Fibroblast of lung (primary cell): ENCODE measurements at places on chromosomes 11 and 22.
A peak's percentile ranks its signal among the peaks of the same experiment; 100 is the strongest.

DNA sequence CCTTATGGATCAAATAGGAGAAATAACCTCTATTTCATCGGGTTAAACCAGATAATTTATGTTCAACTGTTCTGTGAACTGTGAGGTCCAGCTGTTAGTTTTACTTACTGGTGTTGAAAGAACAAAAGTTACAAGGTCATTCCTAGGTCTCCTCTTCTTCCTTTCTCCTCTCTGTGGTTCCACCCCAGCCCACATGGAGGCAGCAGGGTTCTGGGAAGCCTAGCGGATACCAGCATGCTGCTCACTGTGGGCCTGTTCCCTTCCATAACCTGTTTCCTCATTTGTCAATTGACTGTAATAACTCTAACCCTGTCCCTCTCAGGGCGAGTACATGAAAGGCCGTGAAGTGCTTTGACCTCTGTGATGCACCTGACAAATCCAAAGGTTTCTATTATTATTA, 27.8 kb downstream of the RELT start:
- peak; percentile 44 for DNase-seq

DNA sequence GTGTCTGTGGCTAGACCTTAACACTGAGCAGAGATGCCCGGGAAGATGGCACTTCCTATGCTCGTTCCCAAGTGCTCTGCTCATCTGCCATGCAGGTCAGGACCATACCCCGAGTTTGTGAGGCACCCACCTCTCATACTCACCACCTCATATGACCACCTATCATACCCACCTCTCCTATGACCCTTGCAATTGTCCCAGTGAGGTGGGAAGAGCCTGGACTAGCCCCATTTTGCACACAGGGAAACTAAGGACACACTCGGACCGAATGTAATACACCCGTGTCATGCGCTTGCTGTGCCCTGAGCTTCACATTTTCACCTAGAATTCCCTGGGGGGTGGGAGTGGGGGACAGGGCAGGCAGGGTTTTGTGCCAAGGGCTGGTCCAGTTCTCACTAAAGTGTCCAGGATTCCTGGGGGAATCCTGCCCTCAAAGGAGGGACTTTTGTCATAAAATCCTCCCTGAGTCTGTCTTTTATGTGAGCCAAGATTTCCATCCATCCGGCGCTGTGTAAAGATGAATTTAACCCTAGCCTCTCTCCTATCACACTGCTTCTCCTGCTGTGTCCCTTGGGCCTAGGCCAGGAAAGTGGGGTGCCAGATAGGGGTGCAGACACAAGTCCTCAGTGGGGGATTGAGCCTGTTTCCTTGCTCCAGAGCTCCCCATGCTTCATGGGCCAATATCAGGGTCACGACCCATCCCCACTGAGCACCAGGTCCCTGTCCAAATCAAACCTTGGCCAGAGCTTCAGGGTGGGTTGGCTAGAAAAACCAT, 20.0 kb downstream of the TPBGL start:
- DNase-seq = no peak

DNA sequence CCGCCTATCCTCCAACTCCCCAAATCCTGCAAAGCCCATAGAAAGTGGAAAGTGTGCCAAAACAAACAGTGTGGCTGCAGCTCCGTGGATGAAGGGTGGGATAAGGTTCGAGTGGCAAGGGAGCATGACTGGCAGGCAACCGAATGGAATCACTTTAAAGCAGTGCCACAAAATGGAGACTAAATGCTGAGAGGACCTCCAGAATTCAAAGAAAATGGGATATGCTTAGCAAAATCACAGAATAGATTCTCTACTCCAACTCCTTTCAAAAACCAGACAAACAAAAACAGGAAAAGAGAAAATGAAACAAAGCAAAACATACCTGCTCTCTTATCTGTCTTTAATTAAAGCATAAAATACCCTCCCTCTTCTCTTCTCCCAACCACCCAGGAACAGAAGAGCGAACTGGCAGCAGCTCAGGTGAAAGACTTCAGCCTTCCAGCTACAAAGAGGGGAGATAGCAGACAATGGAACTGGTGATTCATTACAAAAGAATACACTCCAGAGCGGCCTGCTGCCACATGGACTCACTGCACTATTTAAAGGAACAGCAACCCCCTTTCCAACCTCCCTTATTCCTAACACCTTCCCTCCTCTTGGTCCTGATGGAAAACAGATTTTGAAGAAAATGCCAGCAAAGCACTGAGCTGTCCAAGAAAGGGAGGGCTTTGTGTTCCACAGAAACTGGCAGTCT, 118.5 kb downstream of the APOL5 start:
- peak; percentile 89 for DNase-seq

DNA sequence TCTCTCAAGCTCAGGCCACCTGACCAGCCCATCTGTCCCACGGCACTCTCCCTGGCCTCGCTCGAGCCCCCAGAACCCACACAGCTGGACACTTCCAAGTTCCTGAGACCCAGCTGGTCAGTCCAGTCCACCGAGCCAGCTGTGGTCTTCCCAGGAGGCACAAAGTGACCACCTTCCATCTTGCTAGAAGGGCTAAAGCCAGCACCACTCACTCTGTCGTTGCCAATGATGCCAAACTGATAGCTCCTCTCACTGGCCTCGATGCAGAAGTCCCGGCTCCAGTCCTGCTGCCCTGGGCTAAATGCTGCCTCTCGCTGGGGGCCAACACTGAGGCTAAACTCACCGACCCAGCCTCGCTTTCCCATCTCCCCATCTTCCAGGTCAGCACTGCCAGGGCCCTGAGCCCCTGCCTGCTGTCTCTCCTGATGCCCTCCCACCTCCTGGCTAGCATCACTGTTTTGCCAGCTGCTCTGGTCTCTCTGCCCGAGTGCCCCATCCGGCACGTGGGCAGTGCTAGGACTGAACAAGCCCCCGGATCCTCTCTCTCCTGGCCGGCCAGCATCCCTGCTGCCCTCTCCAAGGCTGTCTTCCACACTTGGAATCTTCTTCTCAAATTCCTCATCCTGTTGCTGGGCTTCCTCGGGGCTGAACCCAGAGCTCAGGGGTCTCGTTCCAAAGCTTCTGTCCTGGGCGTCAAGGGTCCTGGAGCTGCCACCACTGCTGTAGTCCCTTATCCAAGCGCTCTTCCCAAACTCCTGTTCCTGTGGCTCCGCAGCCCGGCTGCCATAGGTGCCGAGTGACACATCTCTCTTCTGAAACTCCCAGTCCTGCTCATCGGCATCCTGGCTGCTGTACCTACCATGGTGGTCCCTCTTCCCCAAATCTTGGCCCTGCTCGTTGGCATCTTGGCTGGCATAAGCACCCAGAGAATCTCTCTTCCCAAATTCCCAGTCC, 15.4 kb downstream of the TNKS1BP1 start:
- DNase-seq = no peak

- no peak for DNase-seq
These were observed 4.7 kb downstream of the OR1S2 start for GRCh38 chr11:58199271-58199670.

GRCh38 chr11:121464352-121464946, 11.7 kb upstream of the SORL1-AS1 start:
- DNase-seq = peak; percentile 85

DNA sequence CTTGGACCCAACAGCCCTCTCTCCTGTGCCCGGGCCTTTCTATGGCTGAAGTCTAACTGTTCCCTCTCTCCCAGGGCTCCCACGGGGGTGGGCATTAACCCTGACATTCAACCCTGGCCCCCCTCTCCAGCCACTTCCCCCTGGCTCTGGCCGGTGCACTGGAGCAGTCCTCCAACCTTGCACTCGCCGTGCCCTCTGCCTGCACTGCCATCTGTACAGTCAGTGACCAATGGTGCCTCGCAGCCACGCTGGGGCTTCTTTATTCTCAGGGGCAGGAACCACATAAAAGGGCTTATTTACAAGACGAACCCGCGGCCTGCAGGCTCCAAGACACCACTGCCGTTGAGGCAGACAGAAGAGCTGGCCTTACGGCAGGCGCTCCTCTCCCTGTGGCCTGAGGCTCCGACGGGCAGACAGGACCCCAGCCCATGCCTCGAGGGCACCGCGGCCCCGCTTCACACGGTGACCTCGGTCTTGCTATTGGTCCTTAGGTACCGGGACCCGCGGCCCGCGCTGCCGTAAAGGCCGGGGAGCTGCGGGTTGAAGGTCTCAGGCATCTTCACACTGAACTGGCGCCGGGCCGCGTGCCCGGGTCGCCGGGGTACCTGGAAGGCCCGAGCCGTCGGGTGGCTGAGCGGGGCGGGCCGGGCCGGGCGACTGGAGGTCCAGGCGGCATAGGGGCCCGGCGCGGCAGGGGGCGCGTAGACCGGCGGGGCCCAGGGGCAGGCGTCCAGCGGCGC, 5.4 kb downstream of the SHISA8 start:
- no peak for DNase-seq

- no peak for DNase-seq
These were observed 5.2 kb downstream of the PITPNM1 start for GRCh38 chr11:67499808-67500483.

GRCh38 chr22:45709866-45710265, 38.2 kb downstream of the ATXN10 start:
- DNase-seq = peak; percentile 28

DNA sequence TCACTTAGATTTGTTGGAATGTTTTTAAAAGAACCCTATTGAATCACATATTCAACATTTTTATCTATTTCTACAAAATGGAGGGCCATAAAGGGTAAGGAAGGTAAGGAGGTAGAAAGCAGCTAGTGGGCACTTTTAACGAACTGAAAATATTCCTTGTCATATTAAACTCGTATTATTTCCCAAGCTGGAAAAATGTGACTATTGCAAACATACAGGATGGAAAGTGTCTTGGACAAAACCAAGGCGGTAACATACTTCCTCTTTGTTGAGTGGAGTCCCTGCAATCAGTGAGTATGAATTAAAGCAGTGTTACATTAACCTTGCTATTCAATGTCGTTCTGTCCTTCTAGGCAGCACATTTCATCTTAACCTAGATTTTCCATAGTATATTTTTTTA, 165.6 kb downstream of the RCN1 start:
- DNase-seq = no peak

GRCh38 chr11:69131121-69131566, 24.6 kb upstream of the SMIM38 start:
- DNase-seq = no peak

- peak; percentile 39 for DNase-seq
These were observed at the start of gene LARGE1 for GRCh38 chr22:33920197-33920540. LARGE1 (minus strand) TSS chr22:33920476.

GRCh38 chr11:73154178-73154577, 12.1 kb upstream of the FCHSD2 start:
- DNase-seq = no peak

- DNase-seq = peak; percentile 25
These were observed 51.1 kb downstream of the LIF start for GRCh38 chr22:30195245-30196140.

- peak; percentile 31 for DNase-seq
These were observed 105.4 kb downstream of the MIAT start for GRCh38 chr22:26762503-26763472.

DNA sequence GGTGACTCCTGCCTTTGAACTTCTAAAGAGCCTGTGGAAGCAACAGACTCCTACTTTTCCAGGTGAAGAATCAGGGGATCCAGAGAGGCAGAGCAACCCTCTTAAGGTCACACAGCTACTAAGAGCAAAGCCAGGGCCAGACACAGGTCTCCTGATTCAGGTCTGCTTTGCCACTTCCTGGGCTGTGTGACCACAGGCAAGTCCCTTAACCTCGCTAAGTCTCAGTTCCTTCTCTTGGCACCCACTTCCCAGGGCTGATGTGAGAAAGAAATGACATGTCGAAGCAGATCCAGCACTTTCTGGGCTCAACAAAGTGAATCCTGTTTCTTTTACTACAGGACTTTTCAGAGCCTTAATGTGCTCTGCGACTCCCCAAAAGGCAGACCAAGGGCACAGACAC, 30.2 kb downstream of the UQCR10 start:
- no peak for DNase-seq

DNA sequence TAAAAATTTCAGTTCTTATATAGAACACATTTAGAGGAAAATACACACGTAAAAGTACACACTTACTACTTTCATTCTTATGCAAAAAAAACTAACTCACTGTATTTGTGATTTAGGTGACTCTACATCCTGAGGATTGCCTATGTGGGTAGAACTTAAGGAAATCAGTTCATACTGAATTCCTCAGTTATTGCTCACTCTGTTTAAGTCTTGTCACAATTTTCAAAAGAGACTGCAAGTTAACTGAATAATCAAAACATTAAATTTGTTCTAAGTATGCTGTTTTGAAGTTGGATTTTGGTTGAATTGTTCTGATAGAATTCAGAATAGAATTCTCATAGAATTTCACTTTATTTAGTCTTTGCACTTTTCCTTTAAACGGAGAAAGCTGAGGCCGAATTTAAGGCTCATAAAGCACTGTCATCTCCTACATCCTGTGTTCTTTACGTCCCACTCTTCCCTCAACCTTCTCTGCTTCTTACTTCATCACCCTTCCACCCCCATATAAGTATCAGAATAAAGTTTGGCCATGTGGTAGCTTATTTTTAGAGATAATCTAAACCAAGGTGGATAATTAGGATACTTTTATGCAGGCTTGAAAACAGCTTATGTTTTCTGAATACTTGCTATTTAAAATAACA, 59.8 kb downstream of the APOL5 start:
- DNase-seq = peak; percentile 78

DNA sequence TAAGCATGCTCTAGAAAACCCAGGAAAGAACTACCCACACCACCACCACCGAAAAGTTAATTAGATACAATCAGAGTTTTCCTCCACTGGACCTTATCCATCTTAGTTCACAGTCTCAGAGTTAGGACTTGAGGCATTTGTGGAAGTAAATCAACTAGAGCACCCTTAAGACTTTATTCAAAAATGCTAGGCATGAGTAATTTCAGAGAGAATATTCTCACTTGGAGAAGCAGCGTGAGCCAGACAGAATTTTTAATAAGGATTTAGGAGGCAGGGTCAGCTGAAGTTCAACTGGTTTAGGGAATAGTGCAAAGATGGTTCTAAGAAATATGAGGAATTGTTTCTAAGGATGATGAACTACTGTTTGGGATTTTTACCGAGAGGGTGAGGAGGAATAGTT, 1.2 kb upstream of the OLFML1 start:
- DNase-seq = no peak

DNA sequence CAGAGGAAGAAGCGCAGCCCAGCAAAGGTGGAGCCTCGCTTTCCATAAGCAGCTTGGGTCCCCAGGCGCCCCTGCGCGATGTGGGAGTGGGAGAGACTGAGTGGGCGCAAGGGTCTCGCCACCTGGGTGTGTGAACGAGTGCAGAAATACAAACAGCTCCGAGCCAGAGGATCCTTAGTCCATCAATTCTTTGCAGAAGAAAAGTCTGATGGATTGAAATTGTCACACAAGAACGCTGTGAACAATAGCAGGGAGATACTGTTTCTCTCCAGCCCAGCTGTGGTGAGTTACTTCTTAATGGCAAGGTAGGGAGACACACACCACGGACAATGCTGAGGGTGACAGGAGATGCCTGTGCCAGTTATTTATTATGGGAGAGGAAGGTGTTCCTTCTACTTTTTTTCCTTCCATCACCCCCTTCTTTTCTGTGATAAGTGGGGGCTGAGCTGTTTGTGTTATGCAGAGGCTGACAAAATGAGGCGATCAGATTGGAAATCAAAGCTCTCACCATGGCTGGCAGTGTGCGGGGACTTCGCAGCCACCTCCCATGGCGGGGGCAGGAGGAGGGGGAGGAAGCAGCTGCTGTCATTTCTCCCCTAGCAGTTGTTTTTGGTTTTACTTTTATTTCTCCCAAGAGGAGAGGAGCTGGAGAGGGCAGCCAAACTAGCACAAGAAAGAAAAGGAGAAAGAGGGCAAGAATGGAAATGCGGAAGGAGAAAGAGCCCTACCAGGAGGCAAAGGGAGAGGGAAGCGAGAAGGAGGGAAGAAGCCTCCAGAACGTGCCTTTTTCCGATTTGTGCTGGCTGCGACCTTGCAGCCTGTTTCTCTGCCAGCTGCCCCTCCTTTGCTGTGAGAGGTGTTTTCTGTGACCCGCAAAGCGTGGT, 755.8 kb downstream of the NTM start:
- peak; percentile 31 for DNase-seq

- no peak for DNase-seq
These were observed 18.2 kb upstream of the CLPB start for GRCh38 chr11:72452495-72452894.
